ENCODE measurements at places on chromosomes 4 and X.

GRCh38 chr4:144575181-144575580, 70.8 kb upstream of the HHIP start:
- no peak for DNase-seq

DNA sequence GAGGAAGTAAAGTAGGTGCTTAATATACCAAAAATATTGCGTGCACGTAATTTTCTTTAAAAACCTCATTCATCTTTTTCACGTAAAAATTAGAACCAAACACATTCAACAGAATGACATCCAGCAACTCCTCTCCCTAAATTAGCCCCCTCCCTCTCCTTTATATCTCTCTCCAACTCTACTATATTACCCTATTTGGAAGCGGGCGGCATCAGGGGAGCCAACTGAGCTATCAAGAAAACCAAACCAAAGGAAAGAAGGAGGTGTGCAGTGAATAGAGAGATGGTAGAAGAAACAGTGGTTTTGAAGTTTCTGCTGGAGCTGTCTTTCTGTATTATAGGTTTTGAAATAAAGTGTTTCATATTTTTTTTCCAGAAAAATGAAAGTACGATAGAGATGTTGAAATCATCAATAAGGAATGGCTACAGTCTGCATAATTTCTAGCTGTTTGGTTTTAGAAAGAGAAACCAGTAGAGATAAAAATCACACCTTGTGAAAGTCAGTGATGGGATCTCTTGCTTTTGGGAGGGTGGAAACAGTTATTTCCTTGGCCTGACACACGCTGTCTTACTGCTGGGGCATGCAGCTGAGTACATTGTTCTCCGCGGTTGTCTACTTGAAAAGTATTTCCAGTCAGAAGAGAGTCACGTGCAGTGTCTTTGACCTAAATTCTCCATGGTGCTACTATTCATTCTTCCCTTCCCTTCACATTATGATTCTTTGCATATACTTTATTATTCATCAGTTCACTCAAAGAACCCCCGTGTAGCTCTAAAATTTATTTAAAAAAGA, 94.1 kb upstream of the WDR17 start:
- no peak for DNase-seq

DNA sequence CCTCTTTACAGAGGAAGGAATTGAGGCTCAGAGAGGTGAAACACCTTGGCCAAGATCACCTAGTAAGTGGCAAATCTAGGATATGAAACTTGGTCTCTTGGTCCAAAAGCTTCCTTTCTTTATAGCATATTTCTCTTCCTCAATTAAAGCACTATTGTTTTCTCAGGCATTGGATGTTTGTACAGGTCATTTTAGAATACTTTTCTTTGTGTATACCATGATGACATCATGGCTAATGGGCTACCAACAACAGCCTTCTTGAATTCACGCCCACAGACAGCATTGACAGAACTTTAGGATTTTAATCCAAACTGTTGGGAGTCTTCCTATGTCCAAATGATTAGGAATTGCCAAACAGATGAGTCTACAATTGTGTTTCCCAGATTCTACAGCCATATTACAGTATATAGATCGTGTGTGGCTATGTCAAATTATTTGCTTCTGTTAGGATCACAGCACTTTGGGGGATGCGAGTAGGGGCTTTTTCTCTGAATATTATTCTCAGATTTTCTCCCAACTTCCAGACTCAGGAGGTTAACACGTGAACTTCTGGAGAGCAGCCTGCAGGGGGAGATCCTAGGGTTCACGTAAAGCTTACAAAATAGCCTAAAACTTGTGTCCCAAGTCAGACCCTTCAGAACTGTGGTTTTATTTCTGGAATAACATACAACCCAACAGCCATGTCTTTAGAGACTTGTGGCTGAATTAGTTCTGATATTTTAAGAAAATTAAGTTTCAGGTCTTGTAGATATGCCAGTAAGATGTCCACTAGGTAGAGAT, 191.8 kb downstream of the SHROOM3 start:
- DNase-seq = no peak

DNA sequence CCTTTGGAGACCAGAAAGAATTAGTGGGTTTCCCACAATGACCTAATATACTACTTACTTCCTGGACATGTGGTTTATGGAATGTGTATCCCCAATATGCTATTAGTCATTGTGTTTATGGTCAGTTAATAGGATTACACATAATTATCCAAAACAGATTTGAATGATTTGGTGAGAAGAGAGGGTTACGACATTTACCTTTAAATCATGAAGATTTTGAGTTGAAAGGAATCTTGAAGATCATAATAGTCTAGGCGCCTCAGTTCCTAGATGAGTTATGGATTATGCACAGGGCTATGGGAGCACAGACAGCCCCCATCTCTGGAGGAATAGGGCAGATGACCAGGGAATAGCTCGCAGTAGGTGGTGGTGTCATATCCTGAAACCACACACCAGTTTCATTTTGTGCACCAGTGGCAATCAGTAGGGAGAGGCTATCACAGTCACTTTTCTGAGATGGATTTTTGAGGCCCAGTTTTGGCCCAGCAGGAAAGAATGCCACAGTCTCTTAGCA, 61.3 kb downstream of the SEPTIN11 start:
- DNase-seq = peak; percentile 84

DNA sequence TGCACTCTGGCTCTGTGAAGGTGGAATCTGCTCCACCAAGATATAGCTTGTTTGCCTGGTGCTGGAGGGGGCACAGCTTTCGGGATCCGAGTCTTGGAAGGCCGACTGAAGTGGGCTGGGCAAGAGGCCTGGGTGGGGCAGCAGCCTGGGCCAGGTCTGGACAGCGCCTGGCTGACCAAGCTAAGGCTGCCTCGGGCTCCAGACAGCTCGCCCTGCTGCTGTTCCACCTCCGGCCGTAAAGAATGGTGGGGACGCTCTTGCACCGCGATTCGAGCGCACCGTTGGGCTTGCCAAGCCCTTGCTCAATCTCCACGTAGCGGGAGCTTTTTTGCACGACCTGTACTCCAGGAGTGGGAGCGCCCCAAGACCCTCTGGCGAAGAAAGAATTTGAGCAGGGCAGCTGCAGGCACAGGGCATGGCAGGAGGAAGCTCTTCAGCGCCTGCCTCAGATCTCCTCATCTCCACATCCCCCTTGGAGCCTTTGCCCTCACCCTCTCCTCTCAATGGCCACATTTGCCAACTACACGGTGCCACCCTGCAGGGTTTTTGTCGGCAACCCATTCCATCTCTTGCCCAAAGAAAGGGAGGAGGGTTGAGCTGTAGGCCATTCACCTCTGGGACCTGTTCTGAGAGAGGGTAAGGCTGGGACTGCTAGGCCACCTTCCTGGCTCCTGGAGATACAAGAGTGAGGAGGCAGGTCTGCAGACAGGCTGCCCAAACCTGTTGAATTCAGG, 18.9 kb downstream of the CNGA2 start:
- DNase-seq = peak; percentile 52

- DNase-seq = peak; percentile 26
Observed at GRCh38 chr4:76341063-76341462, 34.5 kb downstream of the STBD1 start.

DNA sequence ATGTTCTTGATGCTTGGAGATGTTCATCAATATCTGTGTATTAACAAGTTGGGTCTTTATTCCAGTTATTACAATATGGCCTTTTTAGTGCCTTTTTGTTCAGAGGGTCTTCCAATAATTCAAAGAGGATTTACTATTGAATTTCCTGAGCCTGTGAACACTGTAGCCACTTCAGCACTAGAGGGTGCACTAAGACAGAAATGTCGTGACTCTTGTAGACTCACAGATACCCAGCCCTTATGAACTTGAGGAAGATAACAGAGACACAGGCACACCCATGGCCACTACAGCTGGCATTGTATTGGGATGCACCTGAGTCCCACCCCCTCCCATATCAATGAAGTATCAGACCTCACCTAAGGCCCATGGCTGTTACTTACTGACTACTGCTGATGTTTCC, 54.4 kb upstream of the ACTRT1 start:
- DNase-seq = peak; percentile 10

DNA sequence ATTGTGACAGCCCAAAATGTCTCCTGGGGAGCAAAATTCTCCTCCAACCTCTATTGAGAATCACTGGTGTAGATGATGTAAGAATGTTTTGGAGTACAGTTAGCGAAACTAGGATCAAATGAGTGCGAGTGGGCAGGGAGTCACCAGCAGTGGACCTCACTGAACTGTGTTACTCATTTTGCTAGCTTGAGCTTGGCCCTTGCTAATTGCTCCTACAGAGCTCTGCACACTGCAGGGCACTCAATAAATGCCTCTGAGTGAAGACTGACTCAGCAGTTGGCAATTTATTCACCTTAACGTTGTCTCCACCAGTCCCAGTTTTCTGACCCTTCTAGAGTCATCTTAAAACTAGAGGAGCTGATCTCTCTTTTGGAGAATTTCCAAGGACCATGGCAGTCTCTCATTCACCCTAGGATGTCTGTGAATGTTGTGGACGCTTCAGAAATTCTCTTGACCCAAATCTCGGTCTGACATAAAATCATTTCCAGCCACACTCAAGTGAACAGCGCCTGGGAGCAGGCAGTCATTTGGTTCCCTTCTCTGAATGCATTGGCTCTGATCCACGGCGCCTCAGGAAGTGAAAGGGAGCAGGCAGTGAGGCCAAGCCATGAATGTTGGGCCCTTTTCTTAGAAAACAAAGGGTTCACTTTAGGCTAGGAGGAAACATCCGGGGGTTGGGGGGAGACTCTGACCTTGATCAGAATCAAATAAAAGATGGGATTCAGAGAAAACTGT, 148.1 kb downstream of the NWD2 start:
- DNase-seq = peak; percentile 69

All from HT1080 (cell line).